ENCODE measurements at places on chromosomes 11 and 22.

GRCh38 chr11:130150790-130151189 lies 8.8 kb upstream of the ST14 start:
- no peak for DNase-seq

DNA sequence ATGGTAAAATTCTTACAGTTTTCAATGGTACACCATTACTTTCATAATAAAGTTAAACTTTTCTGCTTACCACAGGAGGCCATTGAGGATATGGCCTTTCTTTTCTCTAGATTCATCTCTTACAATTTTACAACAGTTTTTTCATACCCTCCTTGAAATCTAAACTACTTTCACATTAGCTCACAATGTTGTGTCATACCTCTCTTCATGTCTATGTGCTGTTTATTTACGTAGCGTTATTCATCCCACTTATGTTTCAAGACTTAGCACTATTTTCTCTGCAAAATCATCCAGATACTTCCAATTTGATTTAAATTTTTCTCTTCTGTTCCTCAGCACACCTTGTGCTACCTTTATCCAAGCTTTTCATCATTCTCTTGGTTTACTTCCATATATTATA lies 123.3 kb downstream of the METTL15 start:
- DNase-seq: no peak

- no peak for DNase-seq
Measured at GRCh38 chr11:57378186-57378585, 2.8 kb downstream of the PRG3 start.

DNA sequence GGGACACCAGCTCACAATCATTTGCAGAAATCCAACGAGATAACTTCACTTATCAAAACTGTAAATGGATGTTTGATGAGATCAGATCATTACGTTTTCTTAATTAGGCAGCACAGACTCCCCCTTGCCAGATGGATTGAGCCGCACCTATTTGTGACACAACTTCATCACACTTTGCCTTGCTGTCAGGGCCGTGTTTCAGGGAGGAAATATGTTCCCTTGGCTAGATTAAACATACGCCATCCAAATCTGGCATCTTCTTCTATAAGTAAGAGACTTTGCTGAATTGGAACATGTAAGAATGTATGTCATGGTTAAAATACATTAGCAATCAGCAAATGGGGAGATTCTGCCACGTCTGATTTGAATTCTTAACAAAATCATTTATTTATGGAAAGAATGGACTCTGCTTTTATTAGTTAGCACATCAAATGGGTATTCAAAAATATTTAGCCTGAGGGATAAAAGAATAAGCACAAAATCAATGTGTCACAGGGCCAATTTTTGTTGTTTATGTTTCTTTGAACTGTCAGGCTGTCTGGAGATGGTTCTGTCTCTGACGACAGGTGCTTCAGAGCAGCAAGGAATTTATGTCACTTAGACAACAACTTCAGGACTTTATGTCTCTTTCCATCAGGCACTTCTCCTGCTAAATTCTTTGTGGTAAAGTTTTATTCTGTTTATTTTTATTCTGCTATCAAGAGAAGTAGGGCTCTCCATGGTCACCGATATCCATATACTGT lies 326.1 kb upstream of the NCAM1 start:
- DNase-seq: no peak

- no peak for DNase-seq
Measured at GRCh38 chr11:67165623-67166022, 46.6 kb downstream of the KDM2A start.

- no peak for DNase-seq
Measured at GRCh38 chr11:80024119-80024518, 583.3 kb upstream of the TENM4 start.

- no peak for DNase-seq
Measured at GRCh38 chr11:33869481-33870422, 22.1 kb downstream of the LMO2 start.

DNA sequence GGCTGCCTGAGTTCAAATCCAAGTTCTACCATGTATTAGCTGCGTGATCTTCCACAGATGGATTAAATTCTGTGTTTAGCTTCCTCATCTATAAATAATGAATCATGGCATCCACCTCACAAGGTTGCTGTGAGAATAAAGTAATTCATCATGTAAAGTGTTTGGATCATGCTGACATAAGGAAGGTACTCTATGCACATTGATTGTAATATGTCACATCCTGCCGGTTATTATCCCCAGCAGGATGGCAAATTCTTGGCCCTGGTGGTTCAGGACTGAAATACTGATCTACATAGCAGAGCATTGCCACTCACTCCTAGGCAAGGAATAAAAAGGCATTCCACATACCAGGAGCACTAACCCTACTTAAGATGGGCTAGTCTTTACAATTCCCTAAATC lies 40.8 kb downstream of the LGR4 start:
- no peak for DNase-seq

- DNase-seq: no peak
Measured at GRCh38 chr22:31342389-31343140, 3.6 kb downstream of the PATZ1 start.

- DNase-seq: no peak
Measured at GRCh38 chr11:28463826-28464225, 355.6 kb downstream of the METTL15 start.

GRCh38 chr11:7871056-7871455 lies 60.0 kb downstream of the OR10A6 start:
- DNase-seq: peak; percentile 82

DNA sequence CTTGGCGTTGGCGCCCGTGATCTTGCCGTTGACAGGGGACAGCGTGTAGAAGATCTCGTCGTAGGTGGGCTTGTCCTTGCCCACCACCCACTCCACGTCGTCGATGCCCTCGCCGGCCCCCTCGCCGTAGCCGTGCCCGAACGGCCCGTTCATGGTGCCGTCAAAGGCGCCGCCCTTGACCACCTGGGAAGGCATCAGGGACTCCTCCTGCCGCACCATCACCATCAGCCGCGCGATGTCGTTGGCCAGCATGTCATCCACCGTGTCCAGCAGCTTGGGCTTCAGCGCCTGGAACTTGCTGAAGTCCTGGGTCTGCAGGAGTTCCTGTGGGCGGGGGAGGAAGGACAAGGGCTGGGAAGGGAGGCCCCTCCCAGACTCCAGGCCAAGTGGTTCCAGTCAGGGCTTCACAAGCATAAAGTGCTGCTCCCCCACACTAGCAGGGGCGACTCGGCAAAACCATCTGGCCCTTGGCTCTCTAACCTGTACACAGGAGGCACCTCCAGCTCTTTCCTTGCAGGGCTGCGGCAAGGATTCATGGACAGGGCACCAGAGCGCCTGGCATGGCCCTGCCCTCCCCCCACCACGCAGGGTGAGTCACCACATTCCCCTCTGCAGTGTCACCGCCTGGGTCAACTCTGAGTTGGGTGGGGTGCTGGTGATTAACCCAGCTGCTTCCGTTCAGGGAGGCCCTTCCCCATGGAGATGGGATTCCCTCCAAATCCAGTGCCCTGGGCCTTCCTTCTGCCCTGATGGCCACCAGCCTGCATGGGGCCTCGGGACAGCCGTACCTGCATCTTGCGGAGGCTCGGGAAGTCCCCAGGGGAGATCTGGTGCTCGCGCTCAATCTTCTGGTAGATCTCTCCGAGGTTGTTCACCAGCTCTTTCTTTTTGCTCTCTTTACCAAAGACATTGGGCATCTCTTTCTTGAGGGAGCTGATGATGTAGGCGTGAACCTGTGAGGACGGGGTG lies 10.4 kb upstream of the CDC42BPG start:
- peak; percentile 90 for DNase-seq

DNA sequence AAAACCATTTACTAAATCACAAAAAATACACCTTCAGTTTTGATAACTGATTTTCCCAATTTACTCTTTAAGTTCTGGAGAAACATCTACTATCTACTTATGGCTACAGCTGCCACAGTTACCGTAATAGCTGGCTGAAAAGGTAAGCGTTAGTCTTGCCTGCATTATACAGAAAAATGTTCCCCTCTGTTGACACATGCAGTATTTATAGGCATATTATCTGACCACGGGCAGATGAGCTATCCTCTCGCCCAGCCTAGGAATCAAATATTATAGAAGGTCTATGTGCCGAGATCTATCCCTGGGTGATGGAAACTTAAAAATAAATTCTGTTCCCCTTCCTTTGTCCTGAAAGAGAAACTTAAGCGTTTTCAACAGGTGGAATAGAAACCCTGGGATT lies 283.8 kb downstream of the CADM1 start:
- no peak for DNase-seq

- no peak for DNase-seq
Measured at GRCh38 chr11:125063429-125064043, 431 bp downstream of the SLC37A2 start.

GRCh38 chr22:42296883-42297282 lies 26.4 kb upstream of the TCF20 start:
- no peak for DNase-seq

- DNase-seq: no peak
Measured at GRCh38 chr11:97361812-97362378, 972.1 kb downstream of the JRKL start.

GRCh38 chr22:33111491-33111890 lies 53.3 kb upstream of the SYN3 start:
- DNase-seq: no peak

All from HFFc6 (cell line).